ENCODE measurements at places on chromosomes 6 and 20.

GRCh38 chr6:167734662-167735083 lies 92.0 kb upstream of the AFDN start:
- H3K4me3 ChIP-seq, result no peak overlapping the region
- no peaks in the 10 kb centered on the region for H3K27me3 ChIP-seq
- H3K4me1 ChIP-seq, result no peaks in the 10 kb centered on the region
- DNase-seq, result no peak
- no peaks in the 10 kb centered on the region for H3K36me3 ChIP-seq
- no peak overlapping the region for H3K27ac ChIP-seq

GRCh38 chr6:105591053-105591452 lies 188.2 kb upstream of the PREP start:
- no peaks in the 10 kb centered on the region for H3K27me3 ChIP-seq
- no peaks in the 10 kb centered on the region for H3K4me1 ChIP-seq
- H3K4me3 ChIP-seq, result no peak overlapping the region
- H3K27ac ChIP-seq, result no peak overlapping the region

DNA sequence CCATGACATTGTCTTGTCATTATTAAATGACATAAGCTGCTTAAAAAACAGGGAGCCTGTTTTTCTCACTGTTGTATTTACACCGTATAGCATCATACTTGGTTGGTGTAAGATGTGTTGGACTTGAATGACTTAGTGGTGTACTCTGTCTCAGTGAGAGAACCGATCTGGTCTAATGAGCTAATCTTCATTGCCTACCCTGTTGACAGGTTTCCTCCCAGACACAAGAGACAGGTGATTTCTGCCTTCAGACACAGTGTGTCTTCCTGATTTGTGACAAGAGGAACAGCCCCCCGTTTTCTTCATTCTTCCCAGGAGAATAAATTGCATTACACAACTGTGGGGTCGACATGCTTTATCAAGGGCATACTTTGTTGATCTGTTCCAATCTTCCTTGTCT lies 137.2 kb upstream of the ID4 start:
- no peaks in the 10 kb centered on the region for H3K27me3 ChIP-seq
- H3K36me3 ChIP-seq, result no peaks in the 10 kb centered on the region
- H3K4me3 ChIP-seq, result no peak overlapping the region

DNA sequence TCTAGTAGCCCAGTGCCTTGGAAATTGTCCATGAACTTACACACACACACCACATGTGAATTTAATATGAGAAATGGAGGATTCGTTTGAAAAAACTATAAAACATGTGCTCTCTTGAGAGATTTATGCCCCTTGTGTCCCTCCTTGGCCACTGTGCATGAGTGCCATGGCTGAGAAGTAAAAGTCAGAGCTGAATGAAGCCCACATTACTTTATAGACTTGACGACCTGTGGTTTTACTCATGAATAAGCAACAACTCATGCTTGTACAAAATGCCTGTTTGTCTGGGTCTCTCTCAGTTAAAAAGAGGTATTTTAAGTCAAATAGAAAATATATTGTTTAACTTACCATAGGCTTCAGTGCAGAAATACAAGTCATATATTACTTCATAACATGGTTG lies 102.7 kb downstream of the KCNQ5 start:
- DNase-seq, result no peak
- no peaks in the 10 kb centered on the region for H3K27me3 ChIP-seq
- no peaks in the 10 kb centered on the region for H3K4me1 ChIP-seq
- H3K36me3 ChIP-seq, result no peaks in the 10 kb centered on the region
- H3K27ac ChIP-seq, result no peak overlapping the region
- H3K4me3 ChIP-seq, result no peak overlapping the region

GRCh38 chr6:106039897-106040592 lies 46.1 kb upstream of the PRDM1 start:
- DNase-seq, result peak; percentile 84
- no peaks in the 10 kb centered on the region for H3K36me3 ChIP-seq
- H3K27me3 ChIP-seq, result no peaks in the 10 kb centered on the region
- no peak overlapping the region for H3K4me3 ChIP-seq

DNA sequence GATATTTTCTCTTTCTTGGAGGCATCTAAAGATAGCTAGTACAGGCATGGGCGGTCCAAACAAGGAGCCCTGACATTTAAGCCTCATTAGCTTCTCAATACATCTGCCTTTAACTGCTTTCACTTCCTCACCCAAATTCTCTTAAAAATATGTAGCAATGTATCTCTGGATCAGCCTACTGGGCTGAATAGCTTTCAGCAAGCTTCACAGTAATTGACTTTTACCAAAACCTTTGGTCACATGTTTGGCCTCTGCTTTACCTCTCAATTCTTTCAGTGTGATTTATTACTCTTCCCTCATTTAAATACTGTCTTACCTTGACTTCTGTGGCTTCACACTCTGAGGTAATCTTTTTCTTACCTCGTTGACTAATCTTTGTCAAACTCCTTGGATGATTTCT lies 1618.1 kb downstream of the GRIK2 start:
- no peaks in the 10 kb centered on the region for H3K36me3 ChIP-seq
- no peak overlapping the region for H3K27ac ChIP-seq
- H3K27me3 ChIP-seq, result no peaks in the 10 kb centered on the region
- no peak for DNase-seq
- no peaks in the 10 kb centered on the region for H3K4me1 ChIP-seq
- H3K4me3 ChIP-seq, result no peak overlapping the region

- no peaks in the 10 kb centered on the region for H3K36me3 ChIP-seq
- H3K27ac ChIP-seq, result no peak overlapping the region
- DNase-seq, result no peak
- no peaks in the 10 kb centered on the region for H3K4me1 ChIP-seq
These were observed 7.5 kb upstream of the AAR2 start for GRCh38 chr20:36228770-36229169.

- H3K4me1 ChIP-seq, result no peaks in the 10 kb centered on the region
- no peak overlapping the region for H3K4me3 ChIP-seq
- no peaks in the 10 kb centered on the region for H3K36me3 ChIP-seq
- no peak for DNase-seq
- no peaks in the 10 kb centered on the region for H3K27me3 ChIP-seq
These were observed 26.2 kb upstream of the MMP24 start for GRCh38 chr20:35200267-35200666.

- DNase-seq, result no peak
- no peak overlapping the region for H3K27ac ChIP-seq
- H3K27me3 ChIP-seq, result no peaks in the 10 kb centered on the region
- H3K36me3 ChIP-seq, result no peaks in the 10 kb centered on the region
- no peaks in the 10 kb centered on the region for H3K4me1 ChIP-seq
These were observed 49.8 kb downstream of the HNF4A start for GRCh38 chr20:44405257-44405656.

DNA sequence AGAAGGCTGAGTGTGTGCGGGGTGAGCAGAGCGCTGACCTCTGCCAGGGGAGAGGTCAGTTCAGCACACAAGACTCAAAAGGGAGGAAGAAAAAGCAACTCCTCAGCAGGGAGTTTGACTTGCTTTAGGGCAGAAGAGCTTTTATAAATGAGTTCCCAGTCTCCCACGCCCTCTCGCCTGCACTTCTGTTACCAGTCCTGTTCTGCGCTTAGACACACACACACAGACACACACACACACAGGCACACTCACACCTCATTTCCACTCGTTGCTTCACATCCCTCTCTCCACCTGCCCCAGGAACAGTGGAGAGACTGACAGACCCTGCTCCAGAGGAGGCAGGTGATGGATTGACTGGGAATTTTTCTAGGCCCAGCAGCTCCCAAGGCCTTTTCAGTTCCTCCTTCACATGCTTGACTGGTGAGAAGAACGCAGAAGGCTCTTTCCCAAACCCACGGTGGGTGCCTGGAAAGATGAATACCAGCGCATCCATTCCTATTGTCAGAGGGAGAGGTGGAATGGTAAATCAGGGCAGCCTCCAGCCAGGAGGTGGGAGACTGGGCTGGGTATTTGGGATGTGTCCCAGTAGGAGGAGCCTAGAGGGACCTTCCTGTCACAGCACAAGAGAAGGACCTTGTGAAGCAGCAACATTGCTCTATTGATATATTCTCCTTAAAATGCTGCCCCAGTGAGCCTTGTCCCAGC lies 43.7 kb downstream of the JAG1 start:
- H3K27me3 ChIP-seq, result no peaks in the 10 kb centered on the region
- peak overlapping the region; percentile 43 for H3K27ac ChIP-seq
- no peak for DNase-seq
- no peaks in the 10 kb centered on the region for H3K36me3 ChIP-seq
- H3K4me1 ChIP-seq, result peaks cover 4% of the 10 kb centered on the region

DNA sequence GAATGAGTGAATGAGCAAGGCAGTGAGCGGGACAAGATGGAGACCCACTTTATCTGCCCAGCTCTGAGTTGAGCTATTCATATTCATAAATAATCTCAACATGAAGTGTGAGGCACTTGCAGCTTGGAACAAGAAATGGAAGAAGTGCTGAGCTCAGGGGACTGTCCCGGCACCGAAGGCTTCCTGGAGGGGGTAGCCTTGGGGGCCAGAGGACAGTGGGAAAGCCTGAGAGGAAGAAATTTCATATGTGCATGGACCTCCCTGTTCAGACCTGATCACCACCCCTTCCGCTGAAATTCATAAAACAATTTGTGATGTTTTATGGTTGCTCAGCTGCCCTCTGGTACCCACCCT lies 103.2 kb downstream of the TOX2 start:
- H3K27ac ChIP-seq, result no peak overlapping the region
- no peaks in the 10 kb centered on the region for H3K27me3 ChIP-seq
- no peak for DNase-seq
- no peak overlapping the region for H3K4me3 ChIP-seq

GRCh38 chr6:19860235-19860877 lies 23.2 kb downstream of the ID4 start:
- H3K4me3 ChIP-seq, result no peak overlapping the region
- no peaks in the 10 kb centered on the region for H3K27me3 ChIP-seq
- H3K4me1 ChIP-seq, result no peaks in the 10 kb centered on the region
- H3K27ac ChIP-seq, result no peak overlapping the region
- H3K36me3 ChIP-seq, result no peaks in the 10 kb centered on the region
- no peak for DNase-seq

GRCh38 chr6:152184917-152185574 lies 377.6 kb downstream of the ESR1 start:
- H3K27me3 ChIP-seq, result no peaks in the 10 kb centered on the region
- H3K4me3 ChIP-seq, result no peak overlapping the region

- no peak for DNase-seq
- no peak overlapping the region for H3K27ac ChIP-seq
- no peaks in the 10 kb centered on the region for H3K27me3 ChIP-seq
- H3K4me3 ChIP-seq, result no peak overlapping the region
- no peaks in the 10 kb centered on the region for H3K36me3 ChIP-seq
- H3K4me1 ChIP-seq, result no peaks in the 10 kb centered on the region
These were observed 17.1 kb upstream of the CST9L start for GRCh38 chr20:23585449-23585807.

DNA sequence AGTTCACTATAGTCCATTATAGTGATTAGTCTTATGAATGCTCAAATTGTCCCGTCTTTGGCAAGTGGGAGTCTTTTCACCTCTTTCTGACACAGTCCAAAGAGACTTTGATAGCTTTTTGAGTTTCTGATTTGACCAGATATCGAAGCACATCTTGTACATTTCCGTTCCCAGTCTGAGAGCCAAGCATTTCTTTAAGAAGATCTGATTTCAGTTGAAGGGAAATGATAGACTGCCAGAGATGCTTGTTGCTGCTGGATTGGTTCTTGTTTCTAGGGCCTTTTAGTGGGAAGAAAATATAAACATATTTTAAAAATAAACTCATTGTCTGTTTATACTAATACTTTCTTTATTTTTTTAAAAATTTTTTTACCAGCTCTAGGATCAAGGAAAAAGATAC lies 54.1 kb upstream of the IER3 start:
- no peak overlapping the region for H3K27ac ChIP-seq
- no peak for DNase-seq
- no peaks in the 10 kb centered on the region for H3K27me3 ChIP-seq
- H3K4me3 ChIP-seq, result no peak overlapping the region
- no peaks in the 10 kb centered on the region for H3K36me3 ChIP-seq

DNA sequence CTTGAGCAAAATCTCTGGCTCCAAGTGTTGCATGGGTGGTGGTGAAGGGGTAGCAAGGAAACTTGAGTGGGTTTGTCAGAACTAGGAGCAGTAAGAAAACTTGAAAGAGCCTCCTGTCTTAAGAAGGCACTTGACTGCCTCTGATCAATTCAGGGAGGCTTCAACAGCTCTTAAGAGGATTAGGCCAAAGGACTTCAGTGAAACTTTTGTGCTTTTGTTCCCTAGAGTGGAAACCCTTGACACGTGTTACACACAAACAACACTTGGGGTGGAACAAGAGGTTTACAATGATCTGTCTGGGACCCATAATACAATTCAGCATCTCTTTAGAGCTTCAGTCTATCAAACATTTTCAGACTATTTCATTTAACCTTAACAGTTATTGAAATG lies 80.1 kb upstream of the ARMC2 start:
- no peak overlapping the region for H3K27ac ChIP-seq
- H3K36me3 ChIP-seq, result no peaks in the 10 kb centered on the region
- no peak for DNase-seq
- H3K4me3 ChIP-seq, result no peak overlapping the region
- no peaks in the 10 kb centered on the region for H3K27me3 ChIP-seq
- no peaks in the 10 kb centered on the region for H3K4me1 ChIP-seq

- no peak for DNase-seq
- peaks cover 27% of the 10 kb centered on the region for H3K4me1 ChIP-seq
- no peaks in the 10 kb centered on the region for H3K36me3 ChIP-seq
- no peaks in the 10 kb centered on the region for H3K27me3 ChIP-seq
- no peak overlapping the region for H3K27ac ChIP-seq
These were observed 96.9 kb downstream of the TCP11 start for GRCh38 chr6:35044145-35044745.

DNA sequence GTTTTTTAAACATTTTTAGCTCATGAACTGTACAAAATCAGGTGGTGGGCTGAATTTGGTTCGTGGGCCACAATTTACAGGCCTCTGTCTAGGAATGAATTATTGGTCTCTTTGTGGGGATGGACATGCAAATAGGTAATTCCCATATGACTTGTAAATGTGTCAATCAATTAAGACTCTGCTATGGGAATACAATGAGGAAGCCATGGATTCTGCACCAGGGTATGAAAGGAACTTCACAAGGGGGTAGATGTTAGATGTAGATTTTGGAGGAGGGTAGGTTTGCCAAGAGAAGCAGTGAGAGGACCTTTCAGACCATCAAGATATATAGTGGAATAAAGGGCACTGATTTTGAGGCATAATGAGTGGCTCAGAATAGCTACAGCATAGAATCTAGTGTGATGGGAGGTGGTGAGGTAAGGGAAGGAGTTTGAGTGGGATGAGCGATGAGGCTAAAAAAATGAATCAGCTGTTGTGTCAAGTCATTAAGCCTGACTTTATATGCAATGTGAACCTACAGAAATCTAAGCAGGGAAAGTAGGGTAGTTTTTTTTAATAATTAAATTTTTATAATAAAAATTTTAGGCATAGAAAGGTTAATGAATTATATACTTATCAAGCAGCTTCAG lies 32.6 kb upstream of the RNF182 start:
- H3K36me3 ChIP-seq, result no peaks in the 10 kb centered on the region
- H3K27me3 ChIP-seq, result no peaks in the 10 kb centered on the region
- H3K27ac ChIP-seq, result no peak overlapping the region
- DNase-seq, result no peak
- no peak overlapping the region for H3K4me3 ChIP-seq

All from mesendoderm (in vitro differentiated cells).